ENCODE measurements at places on chromosomes 5 and 9.

- DNase-seq: no peak
Observed at GRCh38 chr5:22542340-22542739, 310.8 kb downstream of the CDH12 start.

DNA sequence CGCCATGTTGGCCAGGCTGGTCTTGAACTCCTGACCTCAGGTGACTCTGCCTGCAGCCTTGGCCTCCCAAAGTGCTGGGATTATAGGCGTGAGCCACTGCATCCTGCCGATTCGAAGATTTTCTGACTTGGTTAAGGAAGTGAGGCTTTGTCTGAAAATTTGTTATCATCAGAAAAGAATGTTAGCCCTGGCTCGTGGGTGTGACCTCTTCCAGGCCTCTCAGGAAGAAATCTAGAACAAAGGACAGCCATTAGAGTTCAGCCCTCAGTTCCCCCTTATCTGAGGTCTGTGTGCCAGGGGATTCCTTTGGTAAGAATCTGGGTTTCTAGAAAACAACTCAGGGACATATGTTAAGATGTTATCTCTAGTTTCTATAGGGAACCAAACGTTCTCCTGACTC lies 6.2 kb downstream of the OR2S2 start:
- DNase-seq: no peak

- no peak for DNase-seq
Observed at GRCh38 chr5:14557791-14558415, 23.7 kb upstream of the OTULINL start.

- no peak for DNase-seq
Observed at GRCh38 chr5:9194509-9194908, 351.4 kb downstream of the SEMA5A start.

GRCh38 chr5:61887271-61887670 lies 418.7 kb upstream of the KIF2A start:
- no peak for DNase-seq

GRCh38 chr9:90007516-90008440 lies 403.0 kb downstream of the GADD45G start:
- no peak for DNase-seq

GRCh38 chr9:134420974-134421432 lies 94.7 kb downstream of the RXRA start:
- no peak for DNase-seq

GRCh38 chr5:34789021-34789531 lies 49.9 kb upstream of the TTC23L start:
- no peak for DNase-seq

DNA sequence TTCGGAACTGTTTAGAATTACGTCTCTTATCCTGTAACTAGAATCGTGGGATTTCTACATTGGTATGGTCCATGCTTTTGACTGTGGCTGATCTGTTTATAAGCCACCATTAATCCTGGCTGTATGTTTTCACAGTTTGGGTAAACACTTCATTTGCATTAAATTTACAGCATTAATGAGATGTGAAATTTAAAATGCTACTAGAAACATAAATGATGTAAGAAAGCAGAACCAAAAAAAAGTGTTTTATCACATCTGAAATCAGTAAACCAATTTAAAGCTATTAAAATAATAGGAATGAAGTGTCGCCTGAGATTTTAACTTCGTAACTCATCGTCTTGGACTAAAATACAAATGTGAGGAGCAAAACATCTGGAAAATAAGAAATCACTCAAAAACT lies 201.7 kb downstream of the NFIB start:
- DNase-seq: no peak

- DNase-seq: no peak
Observed at GRCh38 chr5:98121036-98121936, 652.2 kb upstream of the RGMB start.

- no peak for DNase-seq
Observed at GRCh38 chr5:149175346-149176105, 34.2 kb downstream of the ABLIM3 start.

DNA sequence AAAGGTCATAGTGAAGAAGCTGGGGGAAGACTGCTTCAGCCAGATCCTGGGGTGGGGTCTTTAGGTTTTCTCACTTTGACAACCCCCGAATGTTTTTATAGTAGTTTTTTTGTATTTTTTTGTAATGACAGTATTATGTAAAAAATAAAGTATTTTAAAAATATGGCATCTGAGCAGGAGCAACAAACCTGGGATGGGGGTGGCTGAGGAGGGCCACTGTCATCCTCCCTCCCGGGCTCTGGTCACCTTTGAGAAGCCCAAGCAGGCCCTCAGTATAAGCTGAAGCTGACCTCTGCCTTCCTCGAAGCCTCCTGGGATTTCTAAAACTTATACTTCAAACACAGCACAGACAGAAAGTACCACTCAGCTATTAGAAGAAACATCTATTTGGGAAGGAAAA lies 8.7 kb downstream of the DNAJB5 start:
- DNase-seq: no peak

GRCh38 chr5:38453506-38453905 lies 102.9 kb downstream of the LIFR start:
- no peak for DNase-seq

- peak; percentile 86 for DNase-seq
Observed at GRCh38 chr5:150180241-150181026, 9.4 kb upstream of the SLC6A7 start.

DNA sequence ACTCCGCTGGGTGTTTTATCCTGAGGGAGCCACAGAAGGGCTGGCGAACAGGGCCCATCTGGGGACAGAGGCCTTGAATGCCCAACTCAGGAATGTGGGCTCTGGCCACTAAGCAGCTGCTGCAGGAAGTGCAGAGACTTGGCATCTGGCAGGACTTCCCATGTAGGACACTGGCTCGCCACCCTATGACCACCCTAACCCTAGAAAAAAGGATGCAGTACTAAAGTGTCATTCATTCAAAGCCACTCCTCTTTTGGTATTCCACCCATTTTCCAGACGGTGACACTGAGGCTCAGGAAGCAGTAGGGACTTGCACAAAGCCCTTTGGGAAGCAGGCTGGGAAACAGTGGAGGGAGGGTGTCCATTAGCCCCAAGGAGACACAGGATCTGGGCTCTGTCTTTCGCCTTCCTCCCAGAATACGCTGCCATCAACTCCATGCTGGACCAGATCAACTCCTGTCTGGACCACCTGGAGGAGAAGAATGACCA lies 3.0 kb downstream of the BBLN start:
- no peak for DNase-seq

DNA sequence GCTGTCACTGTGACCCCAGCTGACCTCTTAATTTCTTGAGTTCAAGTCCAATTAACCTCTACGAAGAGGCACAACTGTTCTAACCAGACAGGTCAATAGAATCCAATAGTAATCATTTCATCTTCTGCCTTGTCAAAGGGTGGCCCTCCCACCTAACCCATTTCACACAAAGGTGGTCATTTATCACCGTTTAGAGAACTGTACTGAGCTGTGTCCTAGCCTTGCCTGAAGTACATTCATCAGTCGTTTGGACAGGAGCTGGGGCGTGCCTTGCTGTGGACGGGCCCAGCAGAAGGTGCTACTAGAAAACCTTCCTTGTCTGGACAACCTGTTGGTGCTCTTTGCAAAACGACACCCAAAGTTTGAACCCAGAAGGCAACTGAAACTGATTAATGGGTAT lies 605.4 kb downstream of the ISL1 start:
- no peak for DNase-seq

DNA sequence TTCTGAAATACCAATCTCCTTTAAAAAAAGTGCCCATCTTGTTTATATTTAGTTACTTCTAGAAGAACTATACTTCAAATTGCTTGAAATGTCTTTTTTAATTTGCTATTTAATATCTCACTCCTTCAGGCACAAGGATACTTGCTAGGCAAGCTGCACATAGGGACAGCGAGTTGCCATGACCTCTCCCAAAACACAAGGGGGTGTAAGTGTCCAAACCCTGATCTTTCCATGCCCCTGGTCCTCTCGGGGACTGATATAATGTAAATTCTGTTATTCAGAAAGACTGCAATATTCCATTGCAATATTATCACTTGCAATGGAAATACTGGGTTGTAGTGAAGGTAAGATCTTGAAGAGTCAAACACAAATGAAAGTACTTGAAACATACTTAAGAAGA lies 480.4 kb downstream of the CETN3 start:
- DNase-seq: no peak

DNA sequence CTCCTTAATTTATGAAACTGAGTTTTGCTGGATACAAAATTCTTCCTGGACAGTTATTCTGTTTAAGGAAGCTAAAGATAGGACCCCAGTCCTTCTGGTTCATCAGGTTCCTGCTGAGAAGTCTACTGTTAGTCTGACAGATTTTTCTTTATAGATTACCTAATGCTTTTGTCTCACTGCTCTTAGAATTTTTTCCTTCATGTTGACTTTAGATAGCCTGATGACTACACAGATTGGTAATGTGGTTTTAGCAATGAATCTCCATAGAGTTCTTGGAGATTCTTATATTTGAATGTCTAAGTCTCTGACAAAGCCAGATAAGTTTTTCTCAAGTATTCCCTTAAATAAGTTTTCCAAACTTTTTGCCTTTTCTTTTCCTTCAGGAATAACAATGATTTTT lies 419.7 kb downstream of the CDH10 start:
- no peak for DNase-seq

DNA sequence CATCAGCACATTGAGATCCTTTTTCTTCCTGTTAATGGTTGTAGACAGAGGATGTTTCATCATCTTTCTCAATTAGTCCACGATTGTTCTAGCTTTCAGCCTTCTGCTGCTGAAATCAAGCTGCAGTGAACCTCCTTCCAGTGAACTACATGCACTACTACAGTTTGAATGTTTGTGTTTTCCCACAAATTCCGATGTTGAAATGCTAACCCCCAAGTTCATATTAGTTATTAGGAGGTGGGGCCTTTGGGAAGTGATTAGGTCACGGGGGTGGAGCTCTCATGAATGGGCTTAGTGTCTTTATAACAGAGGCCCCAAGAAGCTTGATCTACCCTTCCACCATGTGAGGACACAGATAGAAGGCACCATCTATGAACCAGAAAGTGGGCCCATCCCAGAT lies 32.9 kb downstream of the NSG2 start:
- DNase-seq: no peak

GRCh38 chr9:33956544-33956943 lies 92.1 kb downstream of the UBAP2 start:
- no peak for DNase-seq

- DNase-seq: peak; percentile 59
Observed at GRCh38 chr9:135908754-135909204, 1.4 kb upstream of the CAMSAP1 start.

Data from sciatic nerve (tissue), 2 donors.